ENCODE measurements at places on chromosomes 5 and 9.

DNA sequence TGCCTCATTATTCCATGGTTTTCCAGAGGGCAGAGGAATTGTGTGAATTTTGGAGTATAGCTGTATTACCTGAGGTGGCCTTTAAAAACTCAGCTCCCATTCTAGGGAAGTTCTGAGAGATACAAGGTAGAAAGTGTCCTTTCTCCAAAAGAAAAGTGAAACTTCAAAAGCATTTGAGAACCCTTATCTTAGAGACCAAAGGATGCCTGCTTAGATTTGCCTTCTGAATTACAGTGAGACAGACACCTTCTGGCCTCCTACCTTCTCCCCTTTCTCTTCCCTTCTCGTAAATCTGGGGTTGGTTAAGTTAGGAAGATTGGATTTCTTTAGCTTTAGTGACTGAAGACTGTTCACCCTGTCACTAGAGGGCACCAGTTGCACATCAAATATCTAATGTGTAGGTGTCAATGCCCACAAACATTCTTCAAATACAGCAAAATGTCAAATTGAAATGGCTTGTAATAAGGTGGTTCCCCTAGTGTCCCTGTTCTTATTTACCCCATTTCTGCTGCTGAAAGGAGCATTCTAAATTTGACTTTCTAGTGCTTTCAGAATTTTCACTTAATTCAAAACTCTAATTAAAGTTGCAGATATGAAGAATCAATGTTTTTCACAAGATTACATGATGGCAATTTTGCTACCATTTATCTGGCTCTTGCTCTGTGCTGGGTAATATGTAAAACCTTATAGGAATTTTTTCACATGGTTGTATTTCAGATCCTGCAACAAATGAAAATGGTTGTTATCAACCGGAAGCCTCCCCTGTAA is 46.7 kb downstream of the PRRC1 start:
- DNase-seq, result peak; percentile 55

DNA sequence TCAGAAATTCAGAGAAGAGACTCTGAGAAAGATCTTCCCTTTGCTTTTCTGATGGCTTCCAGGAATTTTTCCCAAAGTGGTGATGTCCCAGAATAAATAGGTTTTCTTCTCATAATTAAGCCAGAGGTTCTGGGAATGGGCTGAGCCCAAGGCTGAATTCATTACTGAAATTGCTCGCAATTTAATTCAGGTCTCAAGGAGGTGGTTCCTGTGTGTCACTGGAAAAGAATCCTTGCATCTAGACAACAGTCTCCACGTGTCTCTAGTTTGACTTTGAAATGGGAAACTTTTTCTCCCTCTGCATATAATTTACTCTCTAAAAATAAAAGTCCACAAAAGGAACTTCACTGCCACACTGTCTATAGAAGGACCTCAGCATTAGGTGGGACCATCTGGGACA is 27.8 kb upstream of the STX17 start:
- no peak for DNase-seq

DNA sequence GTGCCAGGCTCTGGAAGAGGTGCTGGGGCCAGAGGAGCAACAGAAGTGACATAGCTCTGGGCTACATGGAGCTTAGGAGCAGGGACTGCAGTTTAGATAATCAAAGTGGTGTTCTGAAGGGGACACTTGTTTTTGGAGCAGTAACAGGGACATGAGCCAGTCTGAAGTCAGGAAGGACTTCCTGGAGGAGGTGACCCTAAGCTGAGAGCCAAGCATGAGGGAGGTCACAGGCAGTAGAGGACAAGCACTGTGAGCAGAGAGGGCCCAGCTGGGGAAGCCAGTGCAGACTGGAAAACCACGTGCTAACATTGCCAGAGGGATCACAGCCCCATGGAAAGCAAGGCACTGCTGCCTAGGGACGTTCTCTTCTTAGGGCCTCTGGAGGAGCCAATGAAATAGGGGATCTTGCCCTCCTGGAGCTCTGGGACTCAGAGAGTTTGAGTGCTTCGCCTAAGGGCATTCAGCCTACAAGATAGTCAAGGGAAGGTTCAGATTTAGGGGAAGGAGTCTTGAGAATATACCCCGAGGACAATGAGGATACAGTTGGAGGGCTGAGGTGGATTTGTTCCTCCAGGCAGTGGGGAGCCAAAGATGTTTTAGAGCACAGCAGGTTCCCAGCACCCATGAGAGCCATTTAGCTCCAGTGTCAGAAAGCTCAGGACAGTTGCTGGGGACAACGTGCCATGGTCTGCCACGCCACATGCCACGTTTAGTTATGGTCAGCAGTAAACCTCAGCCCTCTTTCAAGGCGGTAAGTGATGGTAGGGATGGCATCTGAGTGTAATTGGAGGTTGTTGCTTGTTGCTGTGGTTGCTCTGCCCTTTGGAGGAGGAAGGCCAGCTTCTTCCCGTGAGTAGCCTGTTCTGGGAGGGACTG is 40.5 kb upstream of the SH3PXD2B start:
- DNase-seq, result no peak

GRCh38 chr5:137292461-137293027 is 206.6 kb downstream of the SPOCK1 start:
- DNase-seq, result no peak

DNA sequence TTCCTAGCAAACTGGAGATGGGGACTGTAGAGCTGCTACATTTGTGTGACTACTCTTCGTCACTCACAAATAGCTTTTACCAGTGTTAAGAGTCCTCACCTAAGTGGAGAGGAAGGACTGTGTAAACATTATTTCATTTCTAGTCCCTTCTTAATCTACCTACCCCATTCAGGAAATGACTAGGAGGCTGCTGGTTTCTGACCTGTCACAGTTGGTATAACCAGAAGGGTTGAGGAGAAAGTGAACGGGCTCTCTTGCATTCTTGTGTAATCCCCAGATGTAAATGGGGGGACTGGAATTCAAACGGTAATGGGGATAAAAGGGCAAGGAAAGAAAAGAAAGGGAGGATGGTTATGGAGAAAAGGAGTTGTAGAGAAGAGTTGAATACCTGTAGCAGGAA is 35.4 kb upstream of the BNIP1 start:
- no peak for DNase-seq

DNA sequence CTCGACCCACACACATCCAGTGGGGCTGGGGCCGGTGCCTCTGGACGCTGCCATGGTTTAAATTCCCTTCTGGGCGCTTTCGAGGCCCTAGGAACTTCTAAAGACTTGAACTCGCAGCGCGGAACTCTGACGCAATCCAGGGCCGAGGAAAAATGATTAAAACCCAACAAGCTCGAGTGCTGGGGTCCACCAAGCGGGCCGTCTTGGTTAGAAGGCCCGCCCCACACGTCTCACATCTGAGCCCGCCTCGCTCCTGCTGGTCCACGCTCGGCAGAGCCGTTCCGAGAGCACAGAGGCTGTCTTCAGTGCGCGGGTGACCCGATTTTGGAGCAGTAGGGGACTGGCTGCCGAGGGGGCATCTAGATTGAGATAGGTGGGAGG is 1.5 kb downstream of the CRHBP start:
- no peak for DNase-seq
